ENCODE measurements at places on chromosomes 12 and 14.

DNA sequence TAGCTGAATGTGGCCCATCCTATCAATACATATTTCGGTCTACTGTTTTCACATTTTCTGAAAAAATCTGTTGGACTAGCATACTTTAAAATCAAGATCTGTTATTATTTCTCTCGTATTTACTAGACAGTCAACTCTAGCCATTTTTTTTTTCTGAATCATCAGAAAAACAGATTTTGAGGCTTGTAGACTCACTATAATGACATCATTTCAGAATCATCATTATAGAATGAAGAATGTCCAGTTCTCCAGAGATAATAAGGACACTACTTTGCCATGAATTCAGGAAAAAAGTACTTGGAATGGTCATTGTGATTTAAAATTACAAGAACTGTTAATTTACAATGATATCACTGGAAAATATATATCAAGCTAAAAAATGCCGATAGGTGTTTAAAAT lies 589.8 kb downstream of the KCNH5 start:
- DNase-seq, result no peak

DNA sequence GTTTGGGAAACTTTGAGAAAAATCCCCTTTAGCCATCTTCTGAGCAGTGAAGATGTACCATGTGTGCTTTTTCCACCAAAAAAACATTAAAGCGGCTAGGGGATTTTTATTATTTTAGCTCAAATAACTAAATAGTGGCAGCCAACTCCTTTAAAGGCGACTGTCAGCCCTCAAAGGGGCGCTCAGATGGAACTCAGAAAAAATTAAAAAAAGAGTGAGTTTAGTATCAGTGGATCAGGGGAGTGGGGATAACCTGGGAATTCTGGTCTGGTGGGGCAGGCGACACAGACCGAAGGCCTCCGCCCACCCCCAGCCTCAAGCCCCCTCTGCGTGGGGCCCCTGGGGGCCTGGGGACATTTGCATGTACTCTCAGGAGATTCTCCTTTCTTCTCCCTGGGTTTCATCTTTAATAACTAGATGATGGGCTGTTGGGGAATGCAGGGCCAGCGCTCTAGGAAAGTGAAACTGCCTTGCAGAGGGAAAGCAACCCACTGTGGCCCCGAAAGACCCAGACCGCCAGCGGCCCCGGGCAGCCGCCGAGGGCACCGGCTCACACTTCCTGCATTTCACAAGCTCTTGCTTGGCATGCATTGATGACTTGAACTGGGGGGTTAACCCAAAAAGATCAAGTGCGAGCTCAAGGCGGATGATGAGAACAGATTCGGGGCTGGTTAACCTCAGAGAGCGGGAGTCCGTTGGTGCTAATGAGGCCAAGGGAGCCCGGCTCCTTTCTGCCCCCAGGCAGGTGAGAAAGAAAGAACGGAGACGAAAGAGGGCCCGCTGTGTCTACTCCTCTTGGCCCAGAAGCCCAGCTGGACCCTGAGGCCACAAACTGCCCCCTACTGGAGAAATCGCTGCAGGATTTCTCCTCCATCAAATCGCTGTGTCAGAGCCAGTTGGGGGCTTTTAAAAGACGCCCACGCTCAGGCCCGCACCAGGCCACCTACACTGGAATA lies 7.3 kb upstream of the BATF start:
- DNase-seq, result peak; percentile 51

DNA sequence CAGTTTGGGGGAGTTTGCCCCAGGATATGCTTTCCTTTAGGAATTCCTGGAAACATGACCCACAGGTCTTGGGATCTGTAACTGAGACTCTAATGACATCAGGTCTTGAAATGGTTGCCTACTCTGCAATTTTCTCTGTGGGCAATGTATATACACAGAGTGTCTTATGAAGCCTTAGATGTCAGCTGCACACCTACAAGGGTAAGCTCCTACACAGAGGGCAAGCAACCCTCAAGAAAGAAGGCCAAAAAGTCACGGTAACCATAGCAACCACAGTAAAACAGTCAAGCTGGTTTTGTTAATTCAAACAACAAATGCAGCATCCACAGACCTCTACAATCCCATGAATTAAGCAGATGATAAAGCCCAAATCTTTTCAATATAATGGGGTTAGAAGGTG lies 293.0 kb downstream of the SSPN start:
- no peak for DNase-seq

DNA sequence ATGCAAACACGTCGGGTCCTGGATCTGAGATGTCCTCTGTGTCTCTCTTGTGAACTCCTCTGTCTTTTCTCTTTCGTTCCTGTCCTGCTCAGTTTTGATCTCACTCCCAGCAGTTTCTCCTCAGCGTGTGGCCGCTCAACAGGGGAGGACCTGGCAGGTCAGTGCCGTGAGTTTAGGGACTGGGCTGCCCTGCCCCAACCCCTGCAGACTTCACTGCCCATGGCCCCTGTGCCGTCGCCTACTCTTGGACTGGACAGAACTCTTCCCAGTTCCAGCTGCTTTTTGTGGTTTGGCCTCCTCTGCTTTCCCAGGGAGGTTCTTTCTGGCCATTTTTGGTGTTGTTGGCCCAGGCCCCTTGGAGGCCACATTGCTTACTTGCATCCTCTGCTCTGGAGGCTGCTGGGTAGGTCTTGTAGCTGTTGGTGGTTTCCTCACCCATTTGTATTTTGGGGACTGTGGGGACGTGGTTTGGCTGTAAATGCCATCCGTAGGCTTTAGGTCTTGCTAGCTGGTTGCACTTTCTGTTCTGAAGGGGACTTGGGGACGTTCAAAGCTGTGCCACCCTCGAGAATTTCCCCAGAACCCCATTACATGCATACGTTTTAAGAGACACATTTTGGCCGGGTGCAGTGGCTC lies 20.0 kb upstream of the DNAH10 start:
- DNase-seq, result no peak

DNA sequence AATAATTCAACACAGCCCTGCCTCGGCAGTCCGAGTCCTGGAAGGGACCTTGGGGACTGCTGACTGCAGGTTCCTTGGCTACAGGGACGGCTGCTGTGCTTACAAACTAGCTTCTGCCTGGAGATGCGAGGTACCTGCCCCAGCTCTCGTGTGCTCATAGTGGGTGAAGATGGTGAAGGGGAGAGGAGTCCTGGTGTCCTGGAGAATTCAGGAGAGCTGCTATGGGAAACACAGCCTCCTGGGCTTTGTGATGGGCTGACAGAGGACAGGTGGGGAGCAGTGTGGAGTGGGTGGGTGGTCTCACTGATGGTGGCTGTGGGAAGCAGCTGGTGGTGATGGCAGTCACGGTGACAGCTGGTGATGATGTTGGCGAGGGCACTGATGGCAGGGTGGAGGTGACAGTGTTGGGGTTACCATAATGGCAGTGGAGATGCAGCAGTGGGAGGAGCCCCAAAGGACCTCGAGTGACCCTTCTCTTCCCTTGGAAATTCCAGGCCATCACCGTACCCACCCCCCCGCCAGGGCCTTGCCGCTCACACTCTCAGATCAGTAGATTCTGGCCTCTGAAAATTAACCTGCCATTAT lies 32.8 kb downstream of the HVCN1 start:
- DNase-seq, result no peak

DNA sequence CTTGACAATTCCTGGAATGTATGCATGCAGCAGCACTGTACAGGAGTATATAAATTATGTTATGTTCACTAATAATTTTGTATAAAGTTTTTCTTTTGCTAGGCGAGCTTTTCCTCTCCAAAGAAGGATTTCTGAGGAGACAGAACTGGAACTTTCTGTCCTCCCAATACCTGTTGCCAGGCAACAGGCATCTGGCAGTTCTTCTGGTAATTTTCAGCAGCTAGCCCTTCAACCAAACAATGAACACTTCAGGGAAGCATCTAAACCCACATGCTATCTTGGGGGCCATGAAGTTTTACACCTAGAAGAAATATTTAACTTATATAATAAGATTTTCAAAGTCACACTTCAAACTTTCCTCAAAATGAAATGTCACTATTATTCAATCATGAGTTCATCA lies 162.9 kb upstream of the SYT10 start:
- no peak for DNase-seq

GRCh38 chr12:47868041-47868440 lies 36.8 kb downstream of the VDR start:
- DNase-seq, result no peak

DNA sequence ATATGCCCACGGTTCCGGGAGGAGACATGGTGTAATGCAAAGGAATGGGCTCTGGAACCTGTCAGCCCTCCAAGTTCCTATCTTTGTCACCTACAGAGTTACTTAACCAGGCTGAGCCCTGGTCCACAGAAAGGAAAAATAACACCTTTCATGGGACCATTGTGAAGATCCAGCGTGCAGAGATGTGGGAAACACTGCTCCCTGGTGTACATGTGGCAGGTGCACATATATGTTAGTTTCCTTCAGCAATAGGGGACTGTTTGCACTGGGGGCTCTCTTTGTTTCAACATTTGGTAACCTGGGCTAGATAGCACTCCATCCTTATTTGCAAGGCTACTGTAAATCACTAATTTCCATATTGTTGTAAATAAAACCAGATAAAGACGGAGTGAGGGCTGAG lies 72.3 kb downstream of the ANO2 start:
- DNase-seq, result no peak

DNA sequence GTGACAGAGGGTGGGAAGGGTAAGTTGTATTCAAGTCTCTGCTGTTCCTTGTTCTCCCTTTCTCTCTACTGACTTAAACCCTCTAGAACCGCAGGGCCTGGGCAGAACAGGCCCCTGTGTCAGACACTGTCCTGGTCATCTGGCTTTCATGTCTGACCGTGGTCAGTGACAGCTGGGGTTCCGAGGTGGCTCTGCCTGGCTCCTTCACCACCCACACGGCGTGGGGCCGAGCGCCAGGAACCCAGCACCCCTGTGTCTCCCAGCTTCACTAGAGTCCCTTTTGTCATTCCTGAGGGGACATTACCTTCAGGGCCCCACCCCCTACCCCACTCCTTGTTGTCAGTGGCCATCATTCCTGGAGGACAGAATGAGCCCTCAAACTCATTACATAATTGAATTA lies 168.9 kb downstream of the ADGRD1 start:
- DNase-seq, result no peak

- DNase-seq, result no peak
These were observed 1.9 kb upstream of the SCFD1 start for GRCh38 chr14:30620178-30620577.

- DNase-seq, result no peak
These were observed 5.8 kb downstream of the PTGER2 start for GRCh38 chr14:52319919-52320318.

- peak; percentile 59 for DNase-seq
These were observed 50.2 kb downstream of the TTLL5 start for GRCh38 chr14:75711105-75711795.

DNA sequence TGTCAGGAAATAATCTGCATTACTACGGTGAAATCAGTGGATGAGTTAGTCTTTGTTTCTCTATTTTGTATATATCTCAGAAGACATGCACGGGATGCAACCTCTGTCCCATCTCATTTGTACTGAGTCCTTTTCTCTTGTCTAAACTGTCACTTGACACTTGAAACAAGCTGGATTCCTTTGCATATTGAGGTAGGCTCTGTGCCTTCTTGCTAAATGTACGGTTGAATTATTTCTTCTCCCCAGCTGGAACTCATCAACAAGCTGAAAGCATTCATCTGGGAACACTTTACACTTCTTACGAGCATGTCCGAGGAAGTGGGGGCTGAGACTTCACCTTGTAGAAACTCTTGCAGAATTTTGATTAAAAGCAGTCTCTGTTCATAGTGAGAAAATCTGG lies 119.5 kb downstream of the VEZT start:
- DNase-seq, result no peak

All from femur (tissue), 1 donor.